ENCODE measurements at places on chromosomes 4 and X. TPM values are rescaled to one million over a fixed set of nuclear protein-coding genes. Genes with fewer than 3 reads are reported as not detected.

CISD2 gene
- total RNA-seq, result 12.6 TPM

NALF2 gene
- not detected for total RNA-seq

DIPK2B gene
- total RNA-seq, result not detected

CDX4 gene
- not detected for total RNA-seq

MRPL1 gene
- 31.7 TPM for total RNA-seq

TLR6 gene
- 64.7 TPM for total RNA-seq

KLHL4 gene
- total RNA-seq, result not detected

ENPEP gene
- not detected for total RNA-seq

FSTL5 gene
- total RNA-seq, result not detected

STARD8 gene
- total RNA-seq, result 0.05 TPM

CHM gene
- 22.9 TPM for total RNA-seq

DNA sequence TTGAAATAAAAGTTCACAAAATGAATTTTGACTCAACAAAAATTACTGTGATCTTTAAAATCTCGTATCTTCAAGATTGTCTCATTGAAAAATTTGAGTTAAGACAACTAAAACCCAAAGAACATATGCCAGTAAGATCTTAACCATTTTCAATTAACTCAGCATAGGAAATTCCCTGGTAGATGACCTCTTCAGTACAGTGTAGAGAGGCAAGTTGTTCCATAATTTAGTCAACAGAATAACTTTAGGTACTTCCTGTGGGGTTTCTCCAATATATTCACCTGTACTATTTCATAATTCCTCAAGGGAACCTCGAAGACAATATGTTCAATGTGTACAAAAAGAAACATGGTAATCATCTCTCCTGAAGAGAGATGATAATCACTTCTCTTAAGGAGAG is 145.3 kb downstream of the COL25A1 start:
- H3K27me3 ChIP-seq, result peaks cover 2% of the 10 kb centered on the region
- H3K4me3 ChIP-seq, result no peak overlapping the region
- no peaks in the 10 kb centered on the region for H3K4me1 ChIP-seq

- no peaks in the 10 kb centered on the region for H3K36me3 ChIP-seq
- no peak overlapping the region for H3K27ac ChIP-seq
- no peak for DNase-seq
- H3K4me1 ChIP-seq, result no peaks in the 10 kb centered on the region
- no peaks in the 10 kb centered on the region for H3K27me3 ChIP-seq
Observed at GRCh38 chr4:172631832-172632231, 536.8 kb upstream of the GALNT7 start.

- H3K4me3 ChIP-seq, result no peak overlapping the region
- DNase-seq, result no peak
- peaks cover 26% of the 10 kb centered on the region for H3K36me3 ChIP-seq
- no peak overlapping the region for H3K27ac ChIP-seq
- peaks cover 17% of the 10 kb centered on the region for H3K4me1 ChIP-seq
Observed at GRCh38 chrX:56790778-56791177, 61.7 kb downstream of the NBDY start.

DNA sequence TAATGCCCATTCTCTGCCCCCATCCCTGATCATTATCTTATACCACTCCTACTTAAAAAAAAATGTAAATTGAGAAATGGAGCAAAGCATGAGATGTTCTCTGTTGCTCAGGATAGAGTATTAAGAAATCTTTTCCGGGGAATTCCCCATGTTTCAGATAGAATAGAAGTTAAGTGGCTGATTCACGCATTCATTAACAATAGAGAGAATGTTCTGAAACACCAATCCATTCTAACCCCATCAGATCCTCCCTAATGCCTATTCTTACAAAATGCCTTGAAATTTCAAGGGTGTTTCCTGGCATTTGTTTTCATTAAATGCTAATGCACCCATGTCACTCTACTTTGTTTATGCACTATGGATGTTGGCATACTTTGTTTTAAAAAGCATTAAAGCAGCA is 101.1 kb downstream of the AREG start:
- H3K27me3 ChIP-seq, result no peaks in the 10 kb centered on the region
- DNase-seq, result no peak
- H3K36me3 ChIP-seq, result no peaks in the 10 kb centered on the region
- H3K4me3 ChIP-seq, result no peak overlapping the region
- no peak overlapping the region for H3K27ac ChIP-seq

GRCh38 chr4:5626913-5627312 is 81.4 kb downstream of the EVC2 start:
- H3K27me3 ChIP-seq, result no peaks in the 10 kb centered on the region
- H3K4me1 ChIP-seq, result no peaks in the 10 kb centered on the region
- no peaks in the 10 kb centered on the region for H3K36me3 ChIP-seq
- DNase-seq, result no peak

GRCh38 chr4:148831945-148832344 is 389.7 kb upstream of the NR3C2 start:
- H3K4me3 ChIP-seq, result no peak overlapping the region
- H3K4me1 ChIP-seq, result peaks cover 19% of the 10 kb centered on the region
- no peak for DNase-seq
- H3K27ac ChIP-seq, result no peak overlapping the region
- H3K36me3 ChIP-seq, result no peaks in the 10 kb centered on the region

GRCh38 chrX:74536152-74536831 is 78.1 kb downstream of the RLIM start:
- no peaks in the 10 kb centered on the region for H3K36me3 ChIP-seq
- H3K4me1 ChIP-seq, result peaks cover 13% of the 10 kb centered on the region
- H3K27me3 ChIP-seq, result no peaks in the 10 kb centered on the region

DNA sequence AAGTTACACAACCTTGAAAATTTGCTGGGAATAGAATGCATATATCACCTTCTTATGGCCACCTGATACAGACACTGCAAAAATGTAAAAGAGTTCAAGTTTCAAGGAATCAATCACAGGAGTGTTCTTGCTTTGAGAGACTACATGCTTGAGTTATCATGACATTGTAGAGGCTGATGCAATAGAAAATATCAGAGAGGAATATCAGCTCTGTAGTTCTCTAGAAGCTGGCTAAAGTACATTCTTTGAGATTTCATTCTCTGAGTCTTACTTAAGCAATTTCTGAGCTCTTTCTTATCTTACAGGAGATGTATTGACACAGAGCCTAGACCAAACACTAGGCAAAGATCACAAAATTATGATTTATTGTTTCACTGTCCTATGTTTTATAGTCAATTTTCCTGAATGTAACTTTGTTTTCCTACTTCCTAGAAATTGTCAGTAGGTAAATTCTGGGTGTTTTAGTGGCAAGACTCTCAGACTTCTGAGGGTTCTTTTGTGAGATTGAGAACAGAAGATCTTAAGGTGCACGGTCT is 152.1 kb upstream of the HPGD start:
- H3K36me3 ChIP-seq, result no peaks in the 10 kb centered on the region
- no peaks in the 10 kb centered on the region for H3K27me3 ChIP-seq
- no peak overlapping the region for H3K4me3 ChIP-seq
- H3K4me1 ChIP-seq, result no peaks in the 10 kb centered on the region

DNA sequence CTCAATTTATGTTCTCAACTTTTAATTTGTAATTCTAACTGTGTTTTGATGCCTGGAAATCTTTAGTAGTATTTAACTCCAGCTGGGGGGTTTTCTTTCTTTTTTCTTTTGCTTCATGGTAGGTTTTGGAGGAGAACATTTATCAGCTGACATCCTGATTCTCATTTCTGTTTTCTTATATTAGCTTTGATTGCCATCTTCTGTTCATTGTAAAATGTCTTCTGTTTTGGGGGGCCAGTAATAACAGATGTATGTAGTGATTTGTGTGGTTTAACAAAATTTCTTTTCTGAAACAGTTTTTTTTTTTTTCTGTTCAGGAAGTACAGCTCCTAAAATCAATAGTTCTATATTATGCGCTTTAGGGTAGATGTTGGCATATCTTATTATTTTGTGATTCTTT is 182.2 kb downstream of the GABRB1 start:
- DNase-seq, result no peak
- no peak overlapping the region for H3K4me3 ChIP-seq
- no peaks in the 10 kb centered on the region for H3K27me3 ChIP-seq
- no peaks in the 10 kb centered on the region for H3K4me1 ChIP-seq

DNA sequence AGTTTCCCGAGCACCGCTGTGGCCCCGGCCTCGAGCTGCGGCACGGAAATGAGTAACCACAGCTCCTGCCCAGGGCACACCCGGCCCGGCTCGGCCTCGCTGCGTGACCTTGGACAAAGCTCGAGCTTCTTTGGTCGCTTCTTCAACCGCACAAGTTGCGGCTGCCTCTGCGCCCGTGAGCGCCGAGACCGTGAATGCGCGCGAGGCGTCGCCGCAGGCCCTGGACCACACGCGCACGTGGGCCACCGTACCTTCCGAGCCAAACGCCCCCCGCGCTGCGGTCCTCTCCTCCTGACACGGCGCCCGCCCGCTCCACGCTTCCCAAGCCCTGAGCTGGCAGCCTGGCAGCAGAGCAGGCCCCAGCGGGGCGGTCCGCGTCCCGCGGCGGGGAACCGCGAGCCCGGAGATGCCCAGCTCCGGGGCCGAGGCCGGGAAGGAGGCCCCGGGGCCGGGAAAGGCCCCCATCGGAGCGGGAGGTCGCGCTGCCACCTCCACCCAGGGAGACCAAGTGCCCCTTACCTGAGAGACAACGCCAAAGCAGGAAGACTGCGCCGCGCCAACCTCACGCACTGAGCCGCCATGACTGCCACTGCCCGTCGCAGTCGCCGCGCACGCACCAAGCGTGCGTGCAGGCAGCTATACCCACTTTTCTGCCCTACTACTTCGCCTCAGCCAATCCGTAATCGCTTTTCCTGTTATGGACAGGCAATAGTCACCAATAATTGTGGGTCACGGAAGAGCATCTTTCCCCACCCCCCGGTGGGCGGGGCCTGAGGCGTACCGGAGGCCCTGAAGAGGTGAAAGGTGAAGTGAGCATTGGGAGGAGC is at the start of gene GRPEL1:
TSS of gene GRPEL1 (minus strand) at position 613 of the 827 bp plus-strand sequence. CDS start at position 581, 32 bp downstream.
- no peaks in the 10 kb centered on the region for H3K27me3 ChIP-seq
- peaks cover 44% of the 10 kb centered on the region for H3K4me1 ChIP-seq
- DNase-seq, result peak; percentile 100
- H3K36me3 ChIP-seq, result peaks cover 34% of the 10 kb centered on the region

DNA sequence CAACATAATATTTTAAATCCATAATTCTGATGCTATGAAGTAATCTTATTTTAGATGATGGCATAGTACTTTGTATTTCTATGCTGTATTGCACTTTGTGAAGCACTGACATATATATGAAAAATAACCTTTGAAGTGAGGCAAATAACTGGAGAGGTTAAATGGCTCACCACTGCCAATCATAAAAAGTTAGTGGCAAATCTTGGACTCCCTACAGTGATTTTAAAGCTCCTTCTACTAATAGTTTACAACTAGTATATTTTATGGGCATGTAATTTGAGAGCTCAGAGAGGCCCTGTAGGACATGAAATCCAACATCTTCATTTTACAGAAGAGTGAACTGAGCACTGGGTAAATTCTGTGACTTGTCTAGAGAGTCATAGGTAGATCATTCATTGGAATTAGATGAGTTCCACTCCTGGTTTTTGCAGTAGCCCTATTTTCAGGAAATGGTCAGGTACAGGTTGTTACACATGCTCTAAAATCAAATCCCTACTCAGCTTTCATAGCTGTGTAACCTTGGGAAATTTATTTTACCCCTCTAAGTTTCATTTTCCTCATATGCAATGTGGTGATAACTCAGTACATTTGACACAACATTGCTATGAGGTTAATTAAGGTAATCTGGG is 804 bp upstream of the GC start:
- DNase-seq, result no peak
- H3K4me1 ChIP-seq, result no peaks in the 10 kb centered on the region
- H3K36me3 ChIP-seq, result no peaks in the 10 kb centered on the region
- H3K4me3 ChIP-seq, result no peak overlapping the region
- H3K27me3 ChIP-seq, result no peaks in the 10 kb centered on the region

- H3K36me3 ChIP-seq, result no peaks in the 10 kb centered on the region
- H3K27ac ChIP-seq, result no peak within 1 kb of the TSS
- no peak for DNase-seq
- peaks cover 8% of the 10 kb centered on the region for H3K27me3 ChIP-seq
- no peak within 1 kb of the TSS for H3K4me3 ChIP-seq
- H3K4me1 ChIP-seq, result no peaks in the 10 kb centered on the region
Observed at GRCh38 chr4:71338846-71339593, at the start of gene SLC4A4. SLC4A4 (plus strand) TSS chr4:71339020.

- no peak for DNase-seq
- H3K4me3 ChIP-seq, result no peak overlapping the region
- H3K27ac ChIP-seq, result no peak overlapping the region
- no peaks in the 10 kb centered on the region for H3K4me1 ChIP-seq
- H3K36me3 ChIP-seq, result no peaks in the 10 kb centered on the region
- H3K27me3 ChIP-seq, result no peaks in the 10 kb centered on the region
Observed at GRCh38 chr4:32163125-32163524, 1443.0 kb downstream of the PCDH7 start.

- peaks cover 4% of the 10 kb centered on the region for H3K4me1 ChIP-seq
- no peak for DNase-seq
- H3K36me3 ChIP-seq, result peaks cover 5% of the 10 kb centered on the region
Observed at GRCh38 chrX:129992181-129992580, 9.7 kb downstream of the BCORL1 start.

- DNase-seq, result no peak
- H3K27me3 ChIP-seq, result no peaks in the 10 kb centered on the region
- no peaks in the 10 kb centered on the region for H3K36me3 ChIP-seq
- H3K4me3 ChIP-seq, result no peak overlapping the region
Observed at GRCh38 chr4:147899512-147899911, 167.6 kb downstream of the ARHGAP10 start.

DNA sequence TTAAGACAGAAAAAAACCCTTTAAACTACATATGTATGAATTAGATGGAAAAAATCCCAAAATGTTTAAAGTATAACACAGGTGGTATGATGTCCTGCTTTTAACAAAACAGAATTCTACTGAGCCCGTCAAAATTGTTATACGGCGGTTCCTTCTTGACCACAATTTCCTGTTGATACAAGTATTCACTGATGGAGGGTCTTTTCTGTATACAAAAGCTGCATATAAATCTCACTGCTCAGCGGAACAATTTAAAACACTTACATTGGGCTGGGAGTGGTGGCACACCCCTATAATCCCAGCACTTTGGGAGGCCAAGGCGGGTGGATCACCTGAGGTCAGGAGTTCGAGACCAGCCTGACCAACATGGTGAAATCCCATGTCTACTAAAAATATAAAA is 62.4 kb downstream of the RPS6KA3 start:
- peaks cover 18% of the 10 kb centered on the region for H3K4me1 ChIP-seq
- no peak overlapping the region for H3K4me3 ChIP-seq
- no peak overlapping the region for H3K27ac ChIP-seq
- H3K27me3 ChIP-seq, result no peaks in the 10 kb centered on the region

DNA sequence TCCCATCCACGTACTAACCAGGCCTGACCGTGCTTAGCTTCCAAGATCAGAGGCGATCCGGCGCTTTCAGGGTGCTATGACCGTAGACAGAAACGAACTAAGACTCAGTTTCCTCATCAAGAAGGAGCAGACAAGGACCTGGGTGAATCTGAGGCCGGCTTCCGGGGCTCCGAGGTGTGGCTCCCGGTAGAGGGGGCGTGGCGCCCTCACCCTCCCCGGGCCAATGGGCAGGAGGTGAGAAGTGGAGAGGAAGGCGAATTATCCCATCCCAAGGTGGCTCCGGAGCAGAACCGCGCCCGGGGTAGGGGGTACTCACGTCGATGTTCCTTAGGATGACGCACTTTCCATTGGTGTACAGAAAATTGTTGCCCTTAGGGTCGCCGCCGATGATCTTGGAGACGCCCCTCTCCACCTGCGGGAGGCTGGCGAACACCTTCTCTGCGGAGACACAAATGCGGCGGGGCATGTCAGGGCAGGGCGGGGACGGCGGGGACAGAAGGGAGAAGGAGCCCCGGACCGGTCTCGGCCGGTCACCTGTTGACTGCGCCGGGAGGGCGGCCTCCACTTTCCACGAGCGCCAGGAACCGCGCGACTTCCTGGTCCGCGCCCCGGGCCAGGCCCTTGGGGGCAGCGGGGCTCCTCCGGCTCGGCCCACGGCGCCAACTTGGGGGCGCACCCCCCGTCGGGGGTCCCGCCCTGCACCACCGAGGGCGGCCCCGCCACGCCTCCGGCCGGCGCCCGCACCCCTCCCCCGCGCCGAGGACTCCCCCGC is 616 bp downstream of the WDR1 start:
- peak overlapping the region; percentile 89 for H3K27ac ChIP-seq
- H3K4me1 ChIP-seq, result peaks cover 69% of the 10 kb centered on the region
- peak overlapping the region; percentile 91 for H3K4me3 ChIP-seq
- DNase-seq, result peak; percentile 63
